ENCODE measurements at places on chromosomes 11 and 22. TPM values are rescaled to one million over a fixed set of nuclear protein-coding genes. Genes with fewer than 3 reads are reported as not detected.

Gene LDHAL6A
- not detected for total RNA-seq

Gene UBQLN3
- total RNA-seq, result not detected

Gene A4GALT
- 8.6 TPM for total RNA-seq

Gene GAL3ST1
- total RNA-seq, result 8.2 TPM

Gene ABCG4
- not detected for total RNA-seq

Gene ALG9
- total RNA-seq, result 14.2 TPM

Gene CHEK1
- total RNA-seq, result 27.3 TPM

Gene BRSK2
- 2.6 TPM for total RNA-seq

Gene OR4A16
- not detected for total RNA-seq

Gene IL18
- 121 TPM for total RNA-seq

Gene OR51E2
- not detected for total RNA-seq

Gene OR52N4
- not detected for total RNA-seq

Gene APLNR
- not detected for total RNA-seq

Gene DDX6
- total RNA-seq, result 82.4 TPM

Gene MIOX
- total RNA-seq, result not detected

Gene C11orf21
- not detected for total RNA-seq

Gene MDK
- total RNA-seq, result 139 TPM

GRCh38 chr22:48492366-48493320 lies 1335.0 kb downstream of the BRD1 start:
- DNase-seq, result peak; percentile 55

- DNase-seq, result no peak
These were observed 7.8 kb downstream of the OR8B12 start for GRCh38 chr11:124535552-124536232.

DNA sequence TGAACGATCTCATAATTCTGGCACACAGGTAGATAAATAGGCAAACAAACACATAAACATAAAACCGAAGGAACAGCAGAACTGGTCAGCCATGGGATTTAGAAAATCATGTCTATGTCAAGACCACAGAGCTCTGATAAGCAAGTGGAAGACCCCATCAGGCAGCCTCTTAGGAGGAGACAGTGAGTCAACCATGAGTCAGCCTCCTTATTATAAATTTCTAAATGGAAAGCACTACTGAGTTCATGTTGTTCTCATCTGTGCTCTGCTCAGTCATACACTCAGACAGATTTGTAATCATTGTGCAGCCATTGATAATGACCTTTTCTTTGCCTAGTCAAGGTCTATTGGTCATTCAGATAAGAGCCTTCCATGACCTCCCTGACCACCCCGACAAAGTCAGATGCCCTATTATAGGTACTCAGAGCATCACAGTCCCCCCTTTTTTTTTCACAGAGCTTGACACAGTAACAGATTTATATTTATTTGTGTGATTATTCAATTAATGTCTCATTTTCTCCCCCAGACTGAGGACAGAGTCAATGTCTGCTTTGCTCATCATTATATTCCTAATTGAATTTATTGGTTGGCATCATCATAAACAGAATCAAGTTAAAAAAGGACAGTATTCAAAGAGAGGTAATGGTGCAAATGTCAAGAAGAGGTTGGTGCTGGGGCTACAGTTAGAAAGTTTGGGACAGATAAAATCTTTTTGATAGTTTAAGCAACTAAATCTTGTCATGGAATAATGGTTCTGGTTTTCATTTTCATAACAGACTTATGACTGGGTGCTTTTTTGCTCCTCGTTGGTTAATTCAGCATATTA lies 579.7 kb upstream of the CCDC90B start:
- no peak for DNase-seq

- DNase-seq, result no peak
These were observed 293.5 kb downstream of the TMEM135 start for GRCh38 chr11:87331273-87331672.

- DNase-seq, result peak; percentile 93
These were observed 15.3 kb upstream of the MRTFA start for GRCh38 chr22:40651563-40652501.

GRCh38 chr11:37718431-37718999 lies 1120.5 kb upstream of the RAG2 start:
- no peak for DNase-seq

GRCh38 chr22:50017701-50018224 lies 5.2 kb upstream of the IL17REL start:
- DNase-seq, result no peak

GRCh38 chr11:13776134-13776815 lies 107.8 kb downstream of the FAR1 start:
- DNase-seq, result no peak

DNA sequence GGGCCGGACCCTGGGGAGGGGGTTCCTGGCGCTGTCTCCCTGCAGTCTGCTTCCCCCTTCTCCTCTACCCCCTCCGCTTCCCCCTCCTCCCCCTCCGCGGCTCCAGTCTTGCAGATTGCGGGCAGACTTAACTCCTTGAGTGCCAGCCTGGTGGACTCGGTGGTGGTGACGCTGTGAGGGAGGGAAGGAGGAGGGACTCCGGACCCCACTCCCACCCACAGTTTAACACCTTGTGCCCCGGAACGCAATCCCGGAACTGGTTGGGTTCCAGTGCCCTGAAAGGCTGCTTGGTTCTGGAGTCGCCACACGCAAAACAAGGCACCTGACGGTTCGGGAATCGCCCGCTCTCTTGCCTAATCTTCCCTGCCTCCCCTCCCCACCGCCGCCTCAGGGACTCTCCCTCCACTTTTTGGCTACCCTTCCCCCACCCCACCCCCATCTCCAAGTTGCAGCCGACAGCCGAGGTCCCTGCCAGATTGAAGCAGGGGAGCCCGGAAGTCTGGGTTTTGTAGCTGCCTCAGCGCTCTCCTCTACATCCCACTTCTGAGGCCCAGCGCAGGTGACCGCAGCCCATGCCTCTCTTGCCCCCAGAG lies 3.9 kb upstream of the BCL9L start:
- peak; percentile 81 for DNase-seq

GRCh38 chr11:7314811-7315604 lies 63.3 kb downstream of the SYT9 start:
- no peak for DNase-seq

DNA sequence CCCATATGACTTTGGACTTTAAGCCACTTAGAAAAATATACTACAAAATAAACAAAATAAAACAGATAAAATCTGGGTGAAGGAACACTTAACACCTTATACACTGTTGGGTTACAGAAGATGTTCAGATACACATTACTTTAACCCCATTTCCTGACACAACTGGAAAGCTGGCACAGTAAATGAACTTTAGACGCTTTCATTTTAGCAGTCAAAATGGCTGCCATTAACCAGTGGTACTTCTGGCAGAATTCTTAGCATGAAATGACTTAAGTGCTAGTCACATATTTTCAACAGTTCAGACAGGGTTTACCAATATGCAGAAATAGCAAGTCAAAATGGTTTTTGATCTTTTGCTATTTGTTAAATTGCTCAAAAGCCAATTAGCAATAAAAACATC lies 37.9 kb downstream of the PIK3C2A start:
- DNase-seq, result no peak

DNA sequence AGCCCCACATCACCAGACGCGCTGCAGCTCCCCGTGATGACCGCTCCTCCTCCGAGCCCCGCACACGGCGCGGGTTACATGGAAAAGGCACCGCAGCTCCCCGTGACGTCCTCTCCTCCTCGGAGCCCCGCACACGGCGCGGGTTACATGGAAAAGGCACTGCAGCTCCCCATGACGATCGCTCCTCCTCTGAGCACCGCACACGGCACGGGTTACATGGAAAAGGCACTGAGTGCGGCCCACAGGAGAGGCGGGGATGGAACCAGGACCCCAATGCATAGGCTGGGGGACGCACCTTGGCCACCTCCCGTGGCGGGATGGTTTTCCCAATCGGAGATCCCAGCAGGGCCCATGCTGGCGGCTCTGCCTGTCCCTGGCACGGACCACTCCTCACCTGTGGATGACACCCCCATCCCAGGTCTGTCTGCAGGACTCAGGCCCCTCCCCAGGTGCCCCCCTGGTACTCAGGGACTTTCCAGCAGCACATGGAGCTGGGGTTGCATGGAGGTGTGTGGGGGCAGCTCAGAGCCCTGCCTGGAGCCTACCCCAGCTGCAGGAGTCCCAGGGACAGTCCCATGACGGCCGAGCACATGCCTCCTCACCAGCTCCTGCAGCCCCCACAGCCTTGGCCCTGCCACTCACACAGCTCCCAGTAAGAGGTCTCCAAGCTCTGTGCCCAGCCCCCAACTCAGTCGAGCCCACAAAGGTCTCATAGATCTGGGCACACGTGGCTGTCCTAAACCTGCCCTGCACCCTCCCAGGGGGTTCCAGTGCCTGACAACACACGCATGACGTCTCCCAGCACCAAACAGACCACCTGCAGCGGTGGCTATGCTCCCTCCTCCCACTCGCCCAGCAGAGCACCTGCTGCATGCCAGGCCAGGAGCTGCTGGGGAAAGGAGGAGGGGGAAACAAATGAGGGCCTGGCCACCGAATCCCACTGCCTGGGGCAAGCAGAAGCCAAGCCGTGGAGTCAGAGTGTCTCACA lies 166.6 kb downstream of the BRD1 start:
- DNase-seq, result no peak

- DNase-seq, result peak; percentile 90
These were observed 7.6 kb upstream of the KCTD17 start for GRCh38 chr22:37043828-37044538.

DNA sequence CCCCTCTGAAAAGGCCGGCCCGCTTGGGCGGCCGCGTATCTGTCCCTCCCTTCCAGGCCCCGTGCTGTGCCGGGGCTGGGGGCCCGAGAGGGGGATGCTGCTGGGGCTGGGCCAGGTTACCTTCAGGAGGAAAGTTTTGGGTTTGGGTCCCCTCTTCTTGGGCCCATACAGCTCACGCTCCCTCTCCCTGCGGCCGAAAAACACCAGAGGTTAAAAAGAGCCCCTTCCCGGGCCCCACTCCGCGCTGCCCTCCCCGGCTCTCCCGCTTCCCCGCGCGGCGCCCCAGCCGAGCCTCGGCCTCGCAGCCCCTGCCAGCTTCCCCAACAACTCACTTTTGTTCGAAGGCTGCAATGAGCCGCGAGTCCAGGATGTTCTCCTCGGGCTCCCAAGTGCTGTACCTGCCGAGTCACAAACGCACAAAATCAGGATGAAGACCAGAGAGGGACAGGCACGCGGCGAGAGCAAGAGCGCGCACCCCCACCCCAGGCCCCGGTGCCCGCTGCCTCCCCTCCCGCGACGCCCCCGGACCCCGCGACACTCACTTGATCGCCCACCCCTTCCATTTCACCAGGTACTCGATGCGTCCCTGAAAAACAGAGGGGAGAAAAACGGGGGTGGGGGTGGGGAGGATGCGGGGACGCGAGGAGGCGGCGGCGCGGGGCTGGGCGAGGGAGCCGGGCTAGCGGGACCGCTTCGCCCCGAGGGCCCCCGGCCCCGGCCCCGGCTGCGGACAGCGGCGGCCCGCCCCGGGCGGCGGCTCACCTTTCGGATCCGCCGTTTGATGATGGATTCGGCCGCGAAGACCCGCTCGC lies 450 bp downstream of the CBX6 start:
- DNase-seq, result no peak

GRCh38 chr11:117950301-117950700 lies 21.1 kb upstream of the TMPRSS13 start:
- DNase-seq, result no peak

GRCh38 chr11:114197799-114198500 lies 98.2 kb upstream of the NNMT start:
- DNase-seq, result peak; percentile 47

GRCh38 chr11:5722622-5723021 lies 13.6 kb upstream of the OR56B1 start:
- no peak for DNase-seq

DNA sequence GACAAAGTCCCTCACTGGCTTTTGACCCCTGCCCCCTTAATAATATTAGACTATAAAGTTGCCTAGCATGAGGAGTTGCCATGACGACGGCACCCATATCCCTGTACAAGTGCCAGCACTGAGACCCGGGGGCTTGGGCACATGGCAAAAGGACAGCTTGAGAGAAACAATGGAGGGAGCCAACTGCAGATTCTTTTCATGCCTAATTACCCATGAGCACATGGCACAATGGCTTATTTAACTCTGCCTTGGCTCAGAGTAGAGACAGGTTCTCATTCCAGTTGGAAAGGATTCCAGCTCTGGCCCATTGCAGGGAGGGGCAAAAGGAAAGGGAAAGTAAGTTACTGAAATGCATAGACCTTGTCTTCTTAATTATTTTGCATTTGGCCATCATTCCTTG lies 261.2 kb upstream of the UBASH3B start:
- DNase-seq, result no peak

DNA sequence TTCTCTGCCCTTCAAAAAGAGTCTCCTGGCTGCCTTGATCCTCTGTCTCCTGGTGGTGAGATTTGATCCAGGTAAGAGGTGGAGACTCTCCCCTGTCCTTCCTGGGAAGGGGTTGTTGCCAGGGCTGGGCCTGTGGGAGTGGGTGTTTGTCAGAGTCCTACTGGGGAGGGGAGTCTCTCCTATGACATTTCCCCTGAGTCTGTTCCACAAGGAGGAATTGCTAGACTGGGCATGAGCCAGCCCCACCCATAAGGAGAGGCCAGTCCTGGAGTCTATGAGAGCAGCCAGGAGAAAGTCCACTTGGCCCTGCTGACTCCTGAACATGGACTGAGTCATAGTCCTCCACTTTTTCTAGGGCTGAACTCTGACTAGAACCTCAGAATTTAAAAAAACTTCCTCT lies 7.4 kb downstream of the PEX26 start:
- no peak for DNase-seq

GRCh38 chr11:13885083-13885482 lies 77.4 kb upstream of the SPON1 start:
- DNase-seq, result no peak

DNA sequence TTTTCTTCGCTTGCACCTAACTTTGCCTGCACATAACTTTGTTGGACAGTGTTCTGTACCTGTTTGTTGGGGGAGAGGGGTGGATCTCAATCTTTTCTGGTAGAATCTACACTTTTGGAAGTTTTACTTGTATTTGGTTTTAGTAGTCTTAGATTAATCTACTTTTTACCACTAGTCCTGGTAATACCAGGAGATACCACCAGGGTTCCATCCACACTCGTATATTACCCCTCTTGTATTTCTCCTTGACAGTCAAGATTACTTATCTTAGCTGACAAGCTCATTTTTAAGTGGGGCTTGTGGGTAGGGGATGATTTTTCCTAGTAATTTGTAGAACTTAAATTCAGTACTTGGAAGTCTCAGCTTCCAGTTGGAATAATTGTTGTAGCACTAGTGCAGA lies 37.3 kb upstream of the TECTA start:
- DNase-seq, result no peak

DNA sequence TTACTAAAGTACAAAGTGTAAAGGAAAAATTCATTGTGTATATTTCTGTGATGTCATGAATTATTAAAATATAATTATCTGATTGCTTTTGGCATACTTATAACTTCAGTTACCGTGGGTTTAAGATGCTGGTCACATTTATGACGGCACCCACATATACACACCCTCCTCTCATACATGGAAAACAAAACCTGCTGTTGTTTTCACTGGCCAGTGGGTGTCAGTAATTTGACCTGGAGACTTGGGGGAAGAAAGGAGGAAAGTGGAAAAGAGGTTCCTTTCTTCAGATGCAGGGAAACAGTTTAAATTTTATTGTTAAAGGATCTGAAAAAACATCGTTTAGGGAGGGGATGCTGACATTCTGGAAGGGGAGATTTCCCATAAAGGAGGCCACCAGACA lies 742 bp upstream of the BBOX1 start:
- no peak for DNase-seq

- DNase-seq, result no peak
These were observed 134.6 kb upstream of the TRPC6 start for GRCh38 chr11:101718402-101718801.

- DNase-seq, result no peak
These were observed 7.6 kb upstream of the PGA3 start for GRCh38 chr11:61195719-61196118.
